ENCODE measurements at places on chromosomes 2 and 18.

DNA sequence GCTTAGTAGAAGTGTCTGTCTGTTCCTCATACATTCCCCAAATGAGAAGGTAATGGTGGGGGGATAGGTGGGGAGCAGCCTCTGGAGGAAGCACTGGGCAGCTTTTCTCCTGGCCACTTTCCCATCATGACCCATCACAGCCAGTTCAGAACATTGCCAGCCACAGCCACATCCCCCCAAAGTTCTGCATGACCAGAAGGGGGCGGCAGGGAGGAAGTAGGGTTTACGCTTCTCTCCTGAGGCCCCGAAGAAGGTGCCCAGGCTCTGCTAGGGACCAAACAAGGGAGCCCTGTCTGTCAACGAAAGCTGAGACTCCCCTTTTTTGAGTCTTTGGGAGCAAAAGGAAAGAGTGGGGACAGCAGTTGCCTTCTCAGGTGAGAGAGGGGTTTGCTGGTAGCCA is 7.7 kb downstream of the IGFBP5 start:
- no peak for DNase-seq

- peak; percentile 33 for DNase-seq
These were observed 8.2 kb upstream of the EN1 start for GRCh38 chr2:118855451-118856279.

DNA sequence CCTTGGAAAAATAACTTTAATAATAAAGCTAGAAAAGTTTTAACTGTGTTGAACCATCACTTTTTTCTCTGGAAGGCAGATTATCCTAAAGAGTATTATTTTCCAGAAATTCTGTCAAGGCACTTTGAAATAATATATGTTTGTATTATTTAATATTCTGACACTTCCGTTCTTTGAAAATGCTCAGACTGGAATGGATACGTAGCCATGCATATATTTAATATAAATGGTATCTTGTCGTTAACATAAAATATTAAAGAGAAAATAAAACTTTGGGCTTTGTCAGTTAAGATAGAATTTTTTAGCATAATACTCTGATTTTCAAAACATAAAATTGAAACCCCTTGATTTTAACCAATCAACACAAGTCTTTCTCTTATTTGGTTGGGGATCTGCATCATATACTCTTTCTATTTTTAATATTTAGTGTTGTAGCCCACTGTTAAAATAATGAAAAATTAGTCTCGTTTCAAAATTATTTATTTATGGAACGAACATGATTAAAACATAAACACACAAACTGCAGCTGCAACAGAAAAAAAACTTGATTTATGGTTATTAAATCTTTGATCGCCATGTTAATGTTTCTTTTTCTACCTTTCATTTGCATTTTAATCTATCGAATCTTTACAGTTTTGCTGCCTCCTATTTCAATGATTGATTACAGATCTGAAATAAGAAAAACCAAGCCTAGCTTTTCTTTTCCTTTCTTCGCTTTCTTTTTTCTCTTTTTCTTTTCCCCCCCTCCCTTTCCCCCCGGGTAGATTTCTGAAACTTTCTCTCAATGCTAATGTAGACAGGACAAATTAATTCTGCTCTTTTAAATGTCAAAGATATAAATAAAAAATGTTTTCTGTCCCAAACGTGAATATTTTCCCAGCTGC is 145.5 kb downstream of the MEIS1 start:
- DNase-seq: no peak

DNA sequence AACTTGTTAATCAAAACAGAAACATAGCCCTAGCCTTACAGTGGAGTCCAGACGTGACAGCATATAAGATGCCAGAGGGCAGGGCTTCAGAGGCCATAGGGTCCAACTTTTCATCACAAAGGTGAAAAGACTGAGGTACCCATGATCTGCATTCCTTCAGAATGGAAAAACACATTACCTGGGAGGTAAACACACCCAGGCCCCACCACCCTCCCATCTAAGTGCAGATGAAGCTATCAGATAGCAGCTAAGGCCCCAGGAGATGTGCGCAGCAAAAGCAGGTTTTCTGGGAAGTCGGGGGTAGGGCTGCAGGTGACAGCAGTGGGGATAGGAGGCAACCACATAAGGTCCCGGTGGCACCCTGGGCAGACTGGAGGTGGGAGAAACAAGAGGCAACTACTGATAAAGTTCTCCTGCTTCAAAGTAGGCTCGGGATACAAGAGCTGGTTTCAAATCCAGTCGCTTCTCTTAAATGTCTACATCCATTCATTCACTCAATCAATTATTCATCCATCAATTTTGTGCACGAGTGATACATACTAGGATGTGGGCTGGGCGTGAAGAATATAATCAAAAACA is 75.1 kb upstream of the TMEM247 start:
- no peak for DNase-seq

DNA sequence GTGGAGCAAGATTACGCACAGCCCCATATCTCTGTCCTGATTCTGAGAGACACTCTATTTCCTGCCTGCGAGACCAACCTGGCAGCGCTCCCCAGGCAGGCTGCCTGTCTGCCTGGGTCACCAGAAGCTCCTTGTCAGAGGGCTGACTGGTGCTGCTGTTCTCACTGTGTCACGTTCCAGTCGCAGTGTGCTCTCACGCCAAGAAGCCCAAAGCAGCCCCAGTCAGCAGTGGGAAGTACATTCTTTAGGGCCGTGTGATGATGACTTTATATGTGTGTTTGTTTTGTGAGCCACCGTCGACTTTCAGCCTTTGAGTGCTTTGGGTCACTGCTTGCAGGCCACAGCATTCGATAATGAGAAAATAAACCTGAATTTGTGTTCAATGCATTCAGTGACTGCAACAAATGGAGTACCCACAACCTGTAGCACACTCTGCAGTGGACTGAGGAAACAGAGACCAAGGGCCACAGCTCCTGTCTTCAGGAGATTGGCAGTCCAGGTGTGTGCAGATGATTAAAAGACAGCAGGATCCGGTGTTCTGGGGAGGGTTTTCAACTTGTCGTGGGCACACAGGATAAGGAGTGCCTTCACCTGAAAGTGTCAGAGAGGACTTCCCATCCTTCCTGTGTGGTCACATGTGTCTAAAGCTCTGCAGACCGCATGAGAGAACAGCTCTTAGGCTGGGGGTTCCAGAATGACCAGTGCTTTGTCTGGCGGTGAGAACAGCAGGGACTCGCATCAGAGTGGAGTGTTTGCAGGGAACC is 4.8 kb downstream of the TNFRSF11A start:
- DNase-seq: no peak

DNA sequence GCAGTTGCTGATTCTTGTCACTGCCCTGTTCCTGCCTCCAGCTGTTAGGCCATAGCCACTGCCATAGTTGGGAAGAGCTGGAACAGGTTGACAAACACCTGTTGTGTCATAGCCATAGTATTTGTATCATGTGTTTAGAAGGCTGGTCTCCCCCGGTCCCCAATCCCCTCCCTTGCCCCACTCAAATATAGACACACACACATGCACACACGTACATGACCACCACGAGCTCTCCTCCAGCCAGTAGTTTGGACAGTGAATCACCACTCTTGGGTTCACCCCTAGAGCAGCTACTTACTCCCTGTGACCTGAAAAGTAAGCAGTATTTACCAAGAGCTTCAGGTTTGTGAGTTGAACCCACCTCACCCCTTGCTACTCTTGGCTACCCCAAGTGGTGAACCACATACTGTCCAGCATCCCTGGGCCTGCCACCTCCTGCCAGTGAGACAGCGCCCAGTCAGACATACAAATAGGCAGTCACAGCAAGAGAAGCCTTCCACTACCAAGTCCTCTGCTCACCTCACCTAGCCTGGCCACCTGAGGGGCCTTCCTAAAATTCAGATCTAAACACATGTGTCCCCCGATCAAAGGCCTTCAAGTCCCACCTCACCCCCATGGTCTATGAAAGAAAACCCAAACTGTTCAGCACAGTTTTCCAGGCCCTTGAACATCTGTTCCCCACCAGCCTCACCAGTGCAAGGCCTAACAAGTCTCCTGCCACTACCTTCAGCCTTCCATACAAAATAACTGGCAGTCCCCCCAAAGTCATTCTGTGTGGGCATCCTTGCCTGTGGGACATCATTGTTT is 7.1 kb downstream of the PCBP1 start:
- no peak for DNase-seq

DNA sequence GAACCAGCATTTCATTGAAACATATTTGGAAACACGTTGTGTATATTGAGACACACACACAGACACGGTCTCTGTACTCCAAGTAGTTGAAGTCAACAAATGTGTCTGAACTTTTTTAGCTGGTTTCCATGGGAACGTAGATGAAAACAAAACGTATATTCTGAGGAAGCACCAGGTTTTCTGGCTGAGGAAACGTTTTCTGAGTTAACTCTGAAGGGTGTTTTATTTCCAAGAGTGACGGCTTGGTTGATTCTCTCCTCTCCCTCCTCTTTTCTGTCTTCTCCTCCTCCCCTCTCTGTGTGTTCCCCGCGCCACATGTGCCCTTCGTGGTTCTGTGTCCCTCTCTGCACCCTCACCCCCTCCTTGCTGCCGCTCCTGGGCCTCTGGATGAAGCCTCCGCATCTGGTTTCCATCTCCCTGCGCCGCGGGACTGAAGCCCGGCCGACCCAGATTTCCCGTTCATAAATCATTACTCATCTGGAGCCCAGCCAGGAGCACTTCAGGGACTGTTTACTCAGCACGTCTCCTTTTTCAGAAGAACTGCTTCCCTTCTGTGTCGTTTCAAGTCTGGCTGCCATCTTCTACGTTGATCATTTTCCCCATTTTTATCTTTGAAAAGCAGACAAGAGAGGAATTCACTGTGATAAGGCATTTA is 122.7 kb downstream of the COL6A3 start:
- peak; percentile 100 for DNase-seq

- no peak for DNase-seq
These were observed 204.5 kb downstream of the ZFP36L2 start for GRCh38 chr2:43021791-43022509.

DNA sequence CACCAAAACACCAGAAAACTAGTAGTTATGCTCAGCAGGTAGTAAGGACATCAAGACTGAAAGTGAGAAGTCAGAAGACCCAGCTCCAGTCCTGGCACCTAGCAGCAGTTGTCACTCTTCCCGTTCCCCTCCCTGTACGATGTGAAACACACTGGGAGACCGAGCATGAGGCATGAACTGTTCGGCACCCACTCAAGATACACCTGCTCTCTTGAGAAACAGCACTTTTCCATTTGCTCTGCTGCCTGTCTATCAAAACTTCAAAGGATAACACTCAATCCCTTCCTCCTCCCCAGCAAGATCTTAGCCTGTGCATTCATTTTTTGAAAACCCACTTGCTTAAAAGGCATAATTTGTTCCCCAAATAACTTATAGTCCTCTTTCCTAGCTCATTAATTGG is 123.9 kb downstream of the PLEKHM3 start:
- DNase-seq: no peak

DNA sequence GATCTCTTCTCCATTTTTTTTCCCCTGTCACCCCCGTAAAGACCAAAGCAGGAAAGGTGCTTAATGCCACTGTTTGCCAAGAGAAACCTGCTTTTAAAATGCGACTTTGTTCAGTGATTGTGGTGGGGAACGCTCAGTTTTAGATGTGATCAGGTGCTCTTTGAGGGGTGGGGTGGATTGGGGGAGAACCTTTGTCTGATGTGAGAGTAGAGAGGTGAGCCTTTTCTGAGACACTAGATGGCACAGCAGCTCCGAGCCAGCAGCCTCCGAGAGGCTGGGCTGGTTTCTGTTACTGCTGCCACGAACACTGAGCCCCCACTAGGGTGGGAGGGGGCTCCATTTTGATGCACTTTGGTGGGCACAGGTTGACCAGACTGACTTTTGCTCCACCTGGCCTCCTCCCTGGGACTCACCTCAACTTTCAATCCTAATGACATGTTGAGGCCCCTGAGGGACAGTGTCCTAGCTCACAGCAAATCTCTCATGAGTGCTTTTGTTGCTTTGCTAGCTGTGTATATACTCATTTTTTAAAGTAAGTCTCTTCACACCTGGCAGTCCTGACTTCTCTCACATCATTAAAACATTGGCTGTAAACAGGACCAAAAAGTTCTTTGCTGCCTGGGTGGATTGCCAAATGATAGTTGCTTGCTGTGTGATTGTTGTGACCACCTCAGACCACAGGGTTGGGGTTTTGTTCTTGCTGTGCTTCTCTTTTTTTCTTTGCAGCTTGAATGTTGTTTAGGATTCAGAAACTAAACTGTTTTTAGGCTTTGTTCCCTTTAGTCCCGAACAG is 98.2 kb upstream of the MAP3K20 start:
- DNase-seq: no peak

GRCh38 chr2:107731435-107731834 is 95.3 kb upstream of the RGPD4 start:
- no peak for DNase-seq

DNA sequence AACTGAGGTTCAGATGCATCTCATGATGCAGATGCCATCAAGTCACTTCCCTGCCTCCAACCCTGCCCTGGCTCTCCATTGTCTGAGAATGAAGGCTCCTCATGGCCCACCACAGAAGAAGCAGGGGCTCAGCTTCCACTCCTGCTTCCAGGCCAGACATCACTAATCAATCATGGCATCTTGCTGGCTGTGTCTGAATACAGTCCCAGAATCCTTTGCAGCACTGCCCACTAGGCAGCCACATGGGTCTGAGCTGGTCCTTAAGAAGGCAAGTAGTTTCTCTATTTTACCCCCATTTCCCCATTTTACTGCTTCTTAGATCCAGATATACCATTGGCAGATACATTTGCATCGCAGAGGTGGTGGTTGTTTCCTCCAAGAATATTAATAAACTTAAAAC is 7.3 kb downstream of the ASPRV1 start:
- no peak for DNase-seq

GRCh38 chr2:6888724-6889123 is 11.1 kb downstream of the RSAD2 start:
- no peak for DNase-seq

DNA sequence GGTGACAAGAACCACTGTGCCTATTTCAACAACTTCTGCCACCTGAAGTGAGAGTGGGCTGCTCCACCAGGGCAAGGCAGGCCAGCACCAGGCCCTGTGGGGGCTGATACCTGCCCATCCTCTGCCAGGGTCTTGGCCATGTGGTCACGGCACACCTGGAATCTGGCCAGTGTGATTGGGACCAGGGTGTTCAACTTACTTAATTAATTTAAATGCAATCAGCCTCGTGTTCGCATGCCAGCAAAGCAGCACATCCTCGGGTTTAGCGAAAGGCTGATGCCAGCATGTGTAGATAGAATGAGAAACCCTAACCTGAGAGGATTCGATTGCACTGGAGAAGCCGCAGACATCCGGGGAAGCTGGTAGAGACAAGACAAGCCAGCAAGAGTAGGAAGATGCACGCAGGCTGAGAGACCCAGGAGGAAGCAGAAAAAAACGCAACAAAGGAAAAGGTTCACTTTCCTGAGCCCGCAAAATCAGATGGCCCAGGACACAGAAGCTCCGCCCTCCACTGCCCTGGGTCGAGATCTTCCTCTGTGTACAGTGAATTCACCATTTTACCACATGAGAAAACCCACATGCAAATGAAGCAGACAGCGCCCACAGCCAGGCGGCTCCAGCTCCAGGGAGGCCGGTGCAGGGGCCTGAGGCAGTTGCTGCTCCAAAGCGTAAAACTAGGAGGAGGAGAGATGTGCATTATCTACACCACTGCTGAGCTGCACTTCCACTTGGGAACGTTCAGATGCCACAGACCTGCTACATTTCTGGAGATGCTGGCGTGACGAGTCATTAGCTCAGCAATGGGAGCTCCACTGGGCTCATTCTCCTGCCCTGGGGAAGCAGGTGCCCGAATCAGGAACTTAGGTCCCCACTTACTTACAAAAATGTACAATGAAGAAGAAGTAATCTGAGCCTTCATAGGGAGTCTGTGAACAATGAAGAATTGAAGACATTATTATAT is 92.1 kb downstream of the TMEM18 start:
- no peak for DNase-seq
